ENCODE measurements at places on chromosomes 5 and 9. TPM values are rescaled to one million over a fixed set of nuclear protein-coding genes. Genes with fewer than 3 reads are reported as not detected.
A peak's percentile ranks its signal among the peaks of the same experiment; 100 is the strongest.

Gene ALDH7A1
- total RNA-seq = 148 TPM

Gene NUP214
- total RNA-seq = 47.2 TPM

Gene LRRC19
- total RNA-seq = not detected

Gene MRPL41
- total RNA-seq = 53.6 TPM

Gene FYB1
- not detected for total RNA-seq

Gene LCP2
- not detected for total RNA-seq

Gene PCDH12
- total RNA-seq = not detected

DNA sequence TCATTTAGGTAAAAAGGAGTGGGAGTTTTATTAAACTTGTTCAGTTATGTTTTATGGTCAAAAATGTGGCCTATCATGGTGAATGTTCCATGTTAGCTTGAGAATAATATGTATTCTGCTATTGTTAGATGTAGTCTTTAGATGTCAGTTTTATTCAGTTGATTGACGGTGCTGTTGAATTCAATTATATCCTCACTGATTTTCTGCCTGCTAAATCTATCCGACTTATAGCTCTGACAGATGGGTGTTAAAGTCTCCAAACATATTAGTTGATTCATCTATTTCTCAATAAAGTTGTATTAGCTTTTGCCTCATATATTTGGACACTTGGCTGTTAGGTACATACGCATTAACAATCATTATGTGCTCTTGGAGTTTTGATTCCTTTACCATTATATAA lies 49.0 kb upstream of the ALDH1A1 start:
- DNase-seq = no peak

DNA sequence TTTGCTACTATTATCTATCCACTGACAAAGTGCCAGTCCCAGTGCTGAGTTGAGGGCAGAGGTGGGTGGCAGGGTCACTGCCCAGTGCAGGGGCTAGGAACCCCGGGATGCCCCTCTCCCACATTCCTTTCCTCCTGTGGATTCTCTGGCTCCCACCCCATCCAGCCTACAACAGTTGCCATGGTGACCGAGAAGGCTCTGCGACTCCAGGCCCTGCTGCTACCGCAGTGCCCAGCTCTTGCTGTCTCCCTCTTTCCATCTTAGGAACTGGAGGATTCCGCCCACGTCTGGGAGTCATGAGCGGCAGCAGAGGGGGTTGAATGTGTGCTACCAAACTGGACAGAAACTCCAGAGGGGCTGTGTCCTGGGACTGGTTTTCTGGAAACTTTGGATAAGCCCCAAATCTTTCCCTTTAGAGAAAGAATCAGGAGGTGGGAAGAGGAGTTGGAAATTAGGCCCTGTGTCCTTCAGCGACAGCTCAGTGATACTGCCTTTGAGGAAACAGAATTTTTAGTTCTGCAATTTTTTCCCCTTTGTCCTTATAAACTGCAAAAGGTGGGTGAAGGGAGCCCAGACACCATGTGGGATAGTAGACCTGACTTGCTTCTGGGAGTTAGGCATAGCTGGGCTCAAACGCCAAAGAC lies 20.7 kb upstream of the C5orf47 start:
- DNase-seq = peak; percentile 60

- DNase-seq = no peak
Observed at GRCh38 chr5:1786621-1787471, 12.8 kb downstream of the MRPL36 start.

DNA sequence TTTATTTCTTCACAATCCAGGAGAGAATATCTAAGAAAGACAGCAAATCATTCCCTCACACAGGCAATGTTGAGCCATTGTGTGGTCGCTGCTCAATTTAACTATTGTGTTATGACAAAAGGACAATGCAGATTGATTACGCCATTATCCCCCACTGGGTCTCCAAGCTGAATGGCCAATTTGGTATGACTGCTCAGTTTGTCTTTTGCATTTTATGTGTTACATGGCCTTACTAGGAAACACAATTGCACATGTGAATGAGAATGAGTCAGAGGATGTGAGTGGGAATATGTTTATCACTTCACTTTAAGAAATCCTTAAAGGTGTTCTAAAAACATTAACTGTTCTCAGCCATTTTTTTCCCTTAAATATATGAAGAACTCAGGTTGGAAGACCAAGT lies 108.3 kb downstream of the FAM174A start:
- no peak for DNase-seq

DNA sequence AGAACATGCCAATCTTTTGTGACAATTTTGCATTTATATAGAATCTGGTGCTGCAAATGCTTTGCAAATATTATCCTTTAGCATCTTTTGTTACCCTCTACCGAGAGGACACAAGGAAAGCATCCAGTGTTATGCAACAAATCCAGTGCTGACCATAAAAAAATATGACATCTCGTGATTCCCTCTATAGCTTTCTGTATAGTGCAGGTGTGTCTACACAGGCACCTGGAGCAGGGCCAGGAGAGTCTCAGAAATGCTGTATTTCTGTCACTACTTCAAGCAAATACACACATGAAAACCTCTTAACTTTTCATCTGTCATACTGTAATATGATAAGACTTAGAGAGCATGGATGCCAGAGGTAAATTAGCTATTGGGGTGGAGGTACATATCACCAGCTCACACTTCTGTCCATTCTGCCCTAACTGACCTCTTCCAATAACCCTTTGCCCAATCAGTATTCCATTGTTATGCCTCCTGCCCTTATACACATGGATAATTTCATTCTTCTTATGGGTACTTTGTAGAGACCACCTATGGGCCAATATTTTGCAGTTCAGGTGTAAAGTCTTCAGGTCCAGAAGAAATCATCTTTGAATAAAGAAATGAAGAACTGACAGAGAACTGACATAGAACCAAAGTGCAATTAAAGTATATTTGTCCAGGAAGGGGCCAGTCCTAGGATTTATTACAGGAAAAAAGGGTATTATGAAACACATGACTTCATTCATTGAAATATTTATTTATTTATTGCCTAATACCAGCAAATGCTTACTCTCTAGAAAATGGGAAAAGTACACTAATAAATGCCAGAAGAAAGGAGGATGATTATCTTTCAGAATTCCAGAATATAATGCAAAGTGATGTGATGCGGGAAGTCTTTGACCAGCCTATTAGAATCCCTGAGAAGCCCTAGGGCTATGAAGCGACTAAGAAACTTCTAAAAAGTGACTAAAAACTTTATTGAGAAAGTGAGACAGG lies 106.5 kb downstream of the EPB41L4A start:
- DNase-seq = no peak

DNA sequence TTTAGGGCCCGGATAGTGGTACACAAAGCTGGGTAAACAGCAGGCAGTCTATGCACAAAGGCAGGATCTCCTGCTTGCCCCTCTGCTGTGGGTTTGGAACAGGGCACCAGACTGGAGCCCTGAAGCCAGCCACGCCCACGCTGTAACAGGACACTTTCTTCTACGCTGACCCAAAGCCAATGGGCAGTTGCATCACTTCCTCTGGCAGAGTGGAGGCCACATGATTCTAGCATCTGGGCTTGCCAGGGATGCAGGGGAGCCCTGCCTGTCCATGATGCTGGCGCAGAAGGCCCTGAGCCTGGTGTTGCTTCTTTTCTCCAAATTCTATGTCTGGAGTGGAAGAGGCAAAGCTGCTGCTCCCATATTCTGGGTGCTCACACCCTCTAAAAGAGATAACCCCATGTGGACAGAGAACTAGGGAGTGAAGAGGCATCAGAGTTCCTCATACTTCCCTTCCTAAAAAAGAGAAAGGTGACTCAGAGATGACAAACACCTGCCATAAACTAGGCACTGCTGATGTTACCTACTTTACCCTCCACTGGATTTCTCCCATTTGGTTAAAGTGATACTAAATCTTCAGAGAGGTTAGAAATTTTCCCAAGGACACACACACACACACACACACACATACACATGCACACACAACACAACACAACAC lies 260.3 kb upstream of the KLF4 start:
- peak; percentile 79 for DNase-seq

GRCh38 chr5:148632255-148633066 lies 21.9 kb downstream of the HTR4 start:
- no peak for DNase-seq

DNA sequence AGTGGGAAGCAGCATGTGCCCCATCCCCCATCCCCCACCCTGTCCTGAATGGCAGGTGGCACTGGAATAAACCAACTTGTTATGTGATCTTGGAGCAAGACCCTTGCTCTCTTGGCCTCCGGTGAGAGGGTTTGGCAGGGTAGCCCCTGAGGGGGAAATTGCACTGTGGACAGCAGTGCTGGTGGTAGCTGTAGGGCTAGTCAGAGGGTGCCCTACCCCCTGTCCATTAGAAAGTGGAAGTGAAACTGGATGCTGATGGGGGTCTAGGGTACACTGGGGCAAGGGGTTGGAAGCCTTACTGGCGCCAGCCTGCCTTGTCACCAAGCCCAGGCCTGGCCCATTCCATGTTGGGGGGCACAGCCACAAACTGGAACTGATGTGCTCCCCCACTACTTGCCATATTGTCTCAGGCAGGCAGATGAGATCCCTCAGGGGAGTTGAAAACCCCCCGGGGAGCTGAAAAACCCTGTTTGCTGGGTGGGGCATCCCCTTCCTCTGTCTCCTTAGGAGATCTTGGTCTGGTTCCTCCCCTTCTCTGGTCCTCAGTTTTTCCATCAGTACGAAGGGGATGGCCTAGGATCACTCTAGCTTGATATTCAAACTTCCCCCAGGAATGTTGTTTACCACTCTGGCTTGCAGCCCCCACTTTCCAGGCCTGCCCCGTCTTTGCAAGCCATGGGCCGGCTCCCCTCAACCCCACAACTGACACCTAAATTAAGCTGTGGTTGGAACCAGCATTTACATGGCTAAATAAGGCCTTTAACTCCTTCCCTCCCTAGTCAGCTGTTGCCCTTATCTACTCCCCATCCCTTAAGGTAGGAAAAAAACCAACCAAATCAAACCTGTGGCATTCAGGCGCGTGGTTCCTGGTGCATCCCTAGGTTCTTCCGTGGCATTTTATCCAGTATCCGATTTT lies 14.4 kb upstream of the SYNPO start:
- DNase-seq = no peak

GRCh38 chr9:94806307-94806893 lies 79.9 kb downstream of the AOPEP start:
- DNase-seq = no peak

- peak; percentile 79 for DNase-seq
Observed at GRCh38 chr9:130682421-130683121, 11.0 kb upstream of the EXOSC2 start.

DNA sequence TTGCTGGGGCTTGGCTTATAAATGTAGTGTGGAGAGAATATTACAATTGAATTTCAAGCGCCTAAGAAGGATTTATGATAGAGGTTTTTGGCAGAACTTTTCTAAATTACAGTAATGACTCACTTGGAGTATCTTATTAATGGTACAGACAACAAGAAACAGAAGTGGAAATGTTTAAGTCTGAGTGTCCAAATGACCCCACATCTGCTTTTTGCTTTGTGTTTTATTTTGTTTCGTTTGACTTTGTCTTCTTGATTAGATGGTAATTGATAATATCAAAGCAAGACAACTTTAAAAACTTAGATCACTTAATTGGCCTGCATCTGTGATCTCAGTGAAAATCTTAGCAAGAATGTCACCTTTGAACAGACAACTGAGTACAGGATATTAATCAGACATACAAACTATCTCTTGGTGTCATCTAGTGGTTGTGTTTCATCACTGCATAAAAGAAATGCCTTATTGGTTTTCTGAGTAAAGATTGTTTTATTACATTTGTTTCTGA lies 577.4 kb downstream of the ISL1 start:
- DNase-seq = no peak

DNA sequence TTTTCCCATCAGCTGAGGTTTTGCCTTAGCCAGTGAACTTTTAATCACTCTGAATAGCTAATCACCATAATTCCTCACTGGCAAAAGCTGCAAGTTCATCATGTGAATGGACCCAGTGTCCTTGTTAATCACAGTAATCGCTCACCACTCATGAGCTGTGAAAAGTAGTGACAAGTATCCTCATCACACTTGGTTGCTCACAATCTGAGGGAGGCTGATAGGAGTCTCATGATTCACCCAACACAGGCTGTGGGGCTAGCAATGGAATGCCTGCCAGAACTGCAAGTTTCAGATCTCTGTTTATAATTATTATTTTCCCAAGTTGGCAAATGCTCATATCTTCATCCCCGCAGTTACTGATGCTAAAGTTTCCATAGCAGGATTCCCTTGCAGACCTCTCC lies 467.2 kb downstream of the KIF4B start:
- no peak for DNase-seq

DNA sequence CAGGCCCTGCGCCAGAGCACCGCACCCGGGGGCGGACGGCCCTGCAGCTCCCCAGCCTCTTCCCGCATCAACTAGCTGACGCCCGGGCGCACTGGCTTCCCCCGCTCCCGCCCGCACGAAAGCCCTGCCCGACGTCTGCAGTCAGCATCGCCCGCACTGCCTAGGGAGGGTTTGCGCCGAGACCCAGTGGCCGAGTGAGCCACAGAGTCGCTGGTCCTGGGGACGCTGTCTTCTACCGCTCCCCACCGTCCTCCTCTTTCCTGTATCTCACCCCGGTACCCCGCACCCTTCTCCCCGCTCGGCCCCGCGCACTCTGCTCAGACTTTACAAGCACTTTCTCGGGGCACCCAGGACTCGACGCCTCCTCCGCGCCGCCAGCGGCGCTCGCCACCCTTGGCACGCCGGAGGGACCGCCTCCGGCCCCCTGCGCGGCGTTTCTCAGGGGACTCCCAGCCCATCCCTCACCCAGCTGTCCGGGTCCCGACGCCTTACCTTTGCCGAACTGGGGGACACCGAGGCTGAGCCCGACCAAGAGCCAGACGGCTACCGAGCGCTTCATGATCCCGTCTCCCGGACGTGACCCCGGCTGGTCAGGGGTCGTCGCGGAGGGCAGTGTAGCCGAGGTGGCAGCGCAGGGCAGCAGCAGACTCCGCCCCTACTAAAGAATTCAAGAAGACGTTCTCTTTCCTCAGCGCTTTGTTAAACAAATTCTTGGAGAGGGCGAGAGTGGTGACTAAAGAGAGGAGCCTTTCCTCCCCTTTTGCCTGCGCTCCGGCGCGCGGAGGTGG lies 670 bp downstream of the EDIL3 start:
- peak; percentile 85 for DNase-seq

DNA sequence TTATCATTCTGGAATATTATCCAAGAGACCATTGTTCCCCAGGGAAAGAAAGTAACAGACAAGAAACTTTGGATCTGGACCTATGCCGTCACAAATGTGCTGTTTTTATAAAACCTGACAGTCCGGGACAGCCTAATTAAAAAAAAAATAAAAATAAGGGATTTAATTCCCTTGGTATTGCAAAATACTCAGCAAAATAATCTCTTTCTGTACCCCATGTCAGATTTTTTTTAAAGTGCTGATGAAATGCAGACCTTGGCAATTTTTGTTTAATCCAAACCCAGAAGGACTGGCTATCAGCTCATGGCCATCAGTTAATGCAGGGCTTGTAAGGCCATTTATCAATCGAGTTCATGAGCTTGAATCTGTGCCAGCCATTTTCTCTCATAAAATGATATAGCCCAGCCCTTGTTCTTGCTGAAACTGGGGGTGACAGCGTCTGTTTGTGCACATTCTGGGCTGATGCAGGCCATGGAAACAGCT lies 162.7 kb upstream of the S1PR3 start:
- no peak for DNase-seq

GRCh38 chr9:108845947-108846346 lies 9.8 kb downstream of the ACTL7B start:
- DNase-seq = no peak

DNA sequence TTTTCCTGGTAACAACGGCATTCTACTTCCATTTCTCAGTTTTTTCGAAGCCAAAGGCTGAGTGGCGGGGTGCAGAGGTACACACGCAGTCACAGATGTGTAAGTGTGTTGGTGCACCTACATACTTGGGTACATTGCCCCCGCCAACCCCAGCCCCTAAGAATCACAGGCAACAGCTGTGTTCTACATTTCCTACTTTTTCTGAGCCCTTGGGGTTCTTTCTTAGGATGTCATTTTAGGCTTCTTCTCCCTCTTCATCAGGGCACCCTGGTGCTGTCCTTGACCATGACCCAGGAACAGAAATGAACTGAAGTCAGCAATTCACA lies 104.8 kb downstream of the PAX5 start:
- no peak for DNase-seq

Data from H9 (cell line).